ENCODE measurements at places on chromosomes 4 and X.

DNA sequence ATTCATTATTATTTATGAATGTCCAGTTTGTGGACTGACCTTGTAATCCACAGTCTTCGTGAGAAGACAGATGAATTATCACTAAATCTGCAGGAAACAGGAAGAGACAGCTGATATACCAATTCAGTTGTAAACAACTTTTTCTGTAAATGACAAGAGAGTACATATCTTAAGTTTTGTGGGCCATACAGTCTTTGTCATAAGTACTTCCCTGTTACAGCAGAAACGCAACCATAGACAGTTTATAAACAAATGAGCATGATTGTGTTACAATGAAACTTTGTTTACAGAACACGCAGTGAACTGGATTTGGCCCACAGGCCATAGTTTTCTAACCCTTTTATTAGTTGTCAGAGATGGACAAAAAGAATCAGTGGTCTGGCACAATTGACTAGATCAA is 443.4 kb downstream of the PDGFC start:
- DNase-seq = no peak
- H3K4me3 ChIP-seq = no peak overlapping the region
- H3K36me3 ChIP-seq = no peaks in the 10 kb centered on the region
- no peaks in the 10 kb centered on the region for H3K27me3 ChIP-seq
- no peak overlapping the region for H3K27ac ChIP-seq
- H3K4me1 ChIP-seq = no peaks in the 10 kb centered on the region

DNA sequence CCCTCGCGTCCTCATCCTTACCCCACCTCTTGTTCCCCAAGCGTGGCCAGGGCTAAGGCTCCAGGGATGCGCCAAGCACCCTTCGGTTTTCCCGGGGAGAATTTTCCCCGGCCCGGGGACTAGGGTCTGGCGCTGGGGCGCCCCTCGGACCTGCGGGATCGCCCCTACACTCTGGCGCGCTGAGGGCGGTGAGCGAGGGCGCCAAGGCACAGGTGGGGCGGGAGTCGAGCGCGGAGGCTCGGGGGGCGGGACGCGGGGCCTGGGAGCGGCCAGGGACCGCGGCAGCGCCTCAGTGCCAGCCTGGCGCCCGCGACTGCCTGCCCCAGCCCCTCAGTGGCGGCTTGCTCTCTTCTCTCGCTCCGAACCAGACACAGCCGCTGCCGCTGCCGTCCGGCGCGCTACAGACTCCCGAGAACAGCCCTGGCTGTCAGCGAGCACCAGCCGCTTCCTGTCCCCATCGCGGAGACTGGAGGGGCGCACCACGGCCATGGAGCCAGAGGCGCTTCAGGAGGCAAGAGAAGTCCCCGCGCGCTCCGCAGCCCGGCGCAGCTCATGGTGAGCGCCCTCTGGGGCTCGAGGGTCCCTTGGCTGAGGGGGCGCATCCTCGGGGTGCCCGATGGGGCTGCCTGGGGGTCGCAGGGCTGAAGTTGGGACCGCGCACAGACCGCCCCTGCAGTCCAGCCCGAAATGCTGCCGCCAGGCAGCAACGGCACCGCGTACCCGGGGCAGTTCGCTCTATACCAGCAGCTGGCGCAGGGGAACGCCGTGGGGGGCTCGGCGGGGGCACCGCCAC is at the start of gene DRD5:
TSS of gene DRD5 (plus strand) at position 292 of the 793 bp plus-strand sequence. CDS start at position 688, 396 bp downstream.
- DNase-seq = no peak
- H3K4me3 ChIP-seq = no peak within 1 kb of the TSS
- H3K27me3 ChIP-seq = peaks cover 32% of the 10 kb centered on the region
- H3K4me1 ChIP-seq = no peaks in the 10 kb centered on the region
- H3K36me3 ChIP-seq = no peaks in the 10 kb centered on the region
- no peak within 1 kb of the TSS for H3K27ac ChIP-seq

DNA sequence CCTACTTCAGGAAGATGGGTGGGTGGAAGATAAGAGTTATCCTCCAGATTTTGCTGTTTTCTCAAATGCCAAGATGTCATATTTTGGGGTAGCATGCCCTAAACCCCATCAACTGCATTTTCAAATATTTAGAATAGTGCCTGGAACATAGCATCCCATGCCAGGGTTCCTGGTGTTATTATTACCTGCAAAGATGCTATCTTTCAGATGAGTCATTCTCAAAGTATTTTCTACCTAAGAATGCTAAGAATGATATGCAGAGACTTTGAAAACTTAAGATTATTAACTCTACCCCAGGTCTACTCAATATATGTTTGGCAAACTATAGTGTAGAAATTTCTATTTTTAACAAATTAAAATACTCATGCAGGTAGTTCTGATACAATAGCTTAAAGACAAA is 934.3 kb upstream of the SLIT2 start:
- no peaks in the 10 kb centered on the region for H3K36me3 ChIP-seq
- DNase-seq = no peak
- no peaks in the 10 kb centered on the region for H3K4me1 ChIP-seq
- H3K27ac ChIP-seq = no peak overlapping the region
- H3K4me3 ChIP-seq = no peak overlapping the region

GRCh38 chrX:129957241-129958082 is 25.0 kb upstream of the BCORL1 start:
- H3K27ac ChIP-seq = peak overlapping the region; percentile 68
- H3K36me3 ChIP-seq = no peaks in the 10 kb centered on the region
- H3K4me3 ChIP-seq = peak overlapping the region; percentile 49
- H3K4me1 ChIP-seq = peaks cover 7% of the 10 kb centered on the region
- H3K27me3 ChIP-seq = no peaks in the 10 kb centered on the region

GRCh38 chrX:138946926-138947325 is 235.4 kb upstream of the FGF13 start:
- no peak overlapping the region for H3K27ac ChIP-seq
- no peaks in the 10 kb centered on the region for H3K27me3 ChIP-seq
- no peak for DNase-seq
- H3K36me3 ChIP-seq = no peaks in the 10 kb centered on the region
